ENCODE measurements at places on chromosomes 6 and 20.
A peak's percentile ranks its signal among the peaks of the same experiment; 100 is the strongest.

DNA sequence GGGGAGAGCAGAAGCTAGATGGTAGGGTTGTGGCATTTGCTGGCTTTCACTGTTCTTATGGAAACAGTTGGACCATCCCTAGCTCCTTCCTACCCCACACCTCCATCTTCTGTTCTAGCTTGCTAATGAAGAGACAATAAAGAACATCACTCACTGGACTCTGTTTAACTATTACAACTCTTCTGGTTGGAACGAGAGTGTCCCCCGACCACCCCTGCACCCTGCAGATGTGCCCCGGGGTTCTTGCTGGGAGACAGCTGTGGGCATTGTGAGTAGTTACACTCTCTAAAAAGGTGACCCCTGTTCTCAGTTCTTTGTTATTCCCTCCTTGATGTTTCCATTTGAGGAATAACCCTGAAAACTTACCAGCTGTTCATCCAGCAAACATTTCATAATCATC is 40.4 kb upstream of the NOP56 start:
- DNase-seq: no peak

GRCh38 chr6:140850438-140850837 is 1282.3 kb upstream of the GJE1 start:
- DNase-seq: peak; percentile 41

GRCh38 chr6:42754759-42755158 is 8.9 kb upstream of the TBCC start:
- no peak for DNase-seq

DNA sequence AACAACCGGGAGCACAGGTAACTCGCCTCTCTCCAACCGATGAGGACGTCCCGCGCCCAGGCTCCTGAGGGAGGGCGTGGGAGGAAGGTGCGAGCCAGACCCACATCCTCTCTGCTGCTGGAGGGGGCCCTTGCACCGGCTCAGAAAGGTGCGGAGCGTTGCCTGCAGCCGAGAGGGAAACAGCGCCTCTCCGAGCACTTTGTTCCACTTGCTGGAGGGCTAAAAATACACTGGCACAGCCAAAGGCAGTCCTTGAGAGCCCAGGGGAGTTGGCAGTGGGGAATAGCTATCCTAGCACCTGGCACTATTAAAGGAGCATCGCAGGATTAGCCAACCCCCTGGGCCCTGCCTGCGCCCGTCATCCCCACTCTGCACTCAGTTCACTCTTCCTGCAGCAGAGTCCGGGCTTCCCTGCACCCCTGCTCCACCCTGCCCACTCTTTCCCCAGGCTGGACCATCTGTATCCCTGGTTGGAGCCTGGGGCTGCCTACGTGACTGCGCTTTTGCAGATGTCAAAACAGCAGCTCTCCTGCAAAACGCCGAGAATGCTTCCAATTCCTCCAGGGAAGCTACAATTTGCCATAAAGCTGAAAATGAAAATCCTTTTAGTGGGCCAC is 108.9 kb downstream of the SNX5 start:
- no peak for DNase-seq

DNA sequence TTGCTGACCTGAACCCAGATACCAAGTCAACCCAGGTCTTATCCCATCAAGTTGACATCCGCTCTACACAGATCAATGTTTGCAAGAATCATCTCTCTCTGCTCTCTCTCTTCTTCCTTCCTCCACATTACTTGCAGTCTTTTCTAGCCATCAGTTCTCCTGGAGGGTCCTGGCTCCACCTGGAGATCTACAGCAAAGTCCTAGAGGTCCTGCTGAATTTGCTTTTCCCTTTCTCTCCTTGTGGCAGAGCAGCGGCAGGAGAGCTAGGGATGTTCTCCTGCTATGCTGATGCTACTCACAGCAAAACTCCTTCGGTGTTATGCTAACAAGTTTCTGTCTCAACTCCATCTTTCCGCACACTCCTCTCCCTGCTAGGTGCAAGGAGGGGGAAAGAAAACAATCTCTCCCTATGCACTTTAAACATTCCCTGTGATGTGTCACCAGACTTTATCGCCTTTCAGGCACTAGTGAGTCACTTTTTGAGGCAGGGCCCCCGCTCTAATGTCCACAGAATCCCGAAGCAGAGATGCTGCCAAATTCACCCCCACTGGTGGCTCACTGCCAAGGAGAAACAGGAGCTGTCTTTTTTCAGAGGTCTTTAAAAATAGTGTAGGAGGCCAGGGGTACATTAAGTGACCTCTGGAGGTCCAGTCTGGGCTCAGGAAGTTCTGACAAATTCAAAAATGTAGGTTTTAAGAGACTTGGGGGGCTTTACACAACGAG is 62.6 kb downstream of the FAM50B start:
- no peak for DNase-seq

GRCh38 chr6:33817489-33817888 is 13.7 kb upstream of the MLN start:
- no peak for DNase-seq

- no peak for DNase-seq
These were observed 39.2 kb downstream of the TRIM27 start for GRCh38 chr6:28884423-28885131.

GRCh38 chr20:8646033-8646441 is 422.9 kb upstream of the PLCB4 start:
- DNase-seq: peak; percentile 47

DNA sequence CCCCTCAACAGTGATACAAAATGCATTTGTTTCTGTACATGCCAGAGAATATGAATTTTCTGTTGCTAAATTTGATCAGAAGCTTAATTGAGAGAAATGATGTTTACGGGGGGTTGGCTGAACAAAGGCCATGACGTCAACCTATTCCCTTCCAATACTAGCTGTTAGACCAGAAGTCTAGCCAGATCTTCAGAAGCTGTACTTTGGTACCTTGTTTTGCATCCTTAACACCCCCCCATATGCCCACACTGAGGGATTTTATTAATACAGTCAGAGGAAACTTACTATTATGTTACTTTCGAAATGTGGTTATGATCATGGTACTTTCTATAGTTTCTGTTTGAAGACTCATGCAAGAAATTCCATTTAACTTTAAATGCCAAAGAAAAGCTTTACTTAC is 3.1 kb downstream of the NCOA7 start:
- no peak for DNase-seq

DNA sequence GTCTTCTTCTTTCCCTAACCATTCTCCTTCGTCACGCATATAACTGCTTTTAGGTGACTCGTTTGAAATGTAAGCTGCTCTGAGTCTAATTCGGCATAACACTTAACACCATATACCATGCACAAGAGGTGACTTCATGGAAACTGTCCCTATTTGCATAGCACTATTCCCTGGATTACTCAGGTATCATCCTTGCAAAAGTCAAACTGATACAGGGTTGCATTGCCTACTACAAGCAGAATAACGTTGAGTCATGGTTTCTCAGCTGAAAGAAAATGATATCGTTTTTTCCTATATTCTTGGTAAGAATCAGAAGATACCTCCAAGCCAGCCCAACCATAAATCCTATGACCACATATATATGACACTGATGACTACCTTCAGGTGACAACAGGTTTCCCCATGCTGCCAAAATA is 227.5 kb downstream of the ATXN1 start:
- DNase-seq: no peak

DNA sequence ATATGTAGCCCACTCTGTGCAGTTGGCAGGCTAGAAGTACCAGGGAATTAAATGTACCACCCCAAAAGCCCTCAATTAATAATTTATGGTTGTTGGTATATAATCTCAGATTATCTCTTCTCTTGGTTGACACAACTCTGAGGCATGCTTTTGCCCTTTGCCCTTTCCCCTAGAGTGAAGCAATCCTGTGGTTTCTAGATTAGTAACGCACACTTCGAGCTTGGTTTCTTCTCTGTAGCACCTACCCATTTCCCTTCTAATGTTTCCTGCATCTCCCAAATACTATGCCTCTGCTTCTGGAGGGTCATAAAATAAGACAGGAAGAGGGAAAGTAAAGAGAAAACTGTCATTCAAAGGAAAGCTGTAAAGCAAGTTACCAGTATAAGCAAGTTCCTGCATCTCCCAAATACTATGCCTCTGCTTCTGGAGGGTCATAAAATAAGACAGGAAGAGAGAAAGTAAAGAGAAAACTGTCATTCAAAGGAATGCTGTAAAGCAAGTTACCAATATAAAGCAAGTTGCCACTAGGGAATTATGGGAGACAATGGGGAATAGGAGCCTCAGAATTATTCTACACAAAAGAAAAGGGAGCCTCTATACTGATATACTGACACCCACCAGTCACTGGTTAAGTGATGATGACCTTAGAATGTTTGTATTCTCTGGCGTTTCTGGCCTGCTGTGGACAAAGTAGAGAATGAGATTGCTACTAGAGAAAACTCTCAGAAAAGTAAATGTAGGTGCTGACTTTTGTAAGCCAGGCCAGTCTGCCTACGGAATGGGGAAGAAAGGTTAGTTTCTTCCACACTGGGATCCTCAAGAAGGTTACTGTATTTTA is 862.6 kb upstream of the MAN1A1 start:
- no peak for DNase-seq

- DNase-seq: no peak
These were observed 715.9 kb upstream of the POU3F2 start for GRCh38 chr6:98118397-98119045.

GRCh38 chr6:15391500-15391899 is 145.6 kb downstream of the JARID2 start:
- DNase-seq: no peak

- peak; percentile 46 for DNase-seq
These were observed 314.0 kb upstream of the RSPO3 start for GRCh38 chr6:126804332-126805064.

DNA sequence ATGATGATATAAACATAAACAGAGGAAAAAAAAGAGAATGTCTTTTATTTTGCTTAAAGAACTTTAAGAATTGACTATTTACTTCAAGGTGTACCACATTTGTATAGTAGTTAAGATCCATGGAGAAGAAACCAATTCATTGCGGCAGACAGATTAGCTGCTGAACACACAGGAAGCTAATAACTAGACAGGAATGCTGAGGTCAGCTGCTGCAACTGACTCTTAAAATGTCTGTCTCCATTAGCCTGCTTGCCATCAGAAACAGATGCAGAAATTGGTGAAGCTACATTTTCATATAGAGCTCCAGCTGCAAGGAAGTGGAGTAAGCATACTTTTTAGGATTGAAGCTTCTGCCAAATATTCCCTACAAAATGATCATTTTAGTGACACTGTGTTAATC is 939.5 kb downstream of the EPHA7 start:
- no peak for DNase-seq

Measured in stromal cell of bone marrow (primary cell).